ENCODE measurements at places on chromosomes 1 and 21. TPM values are rescaled to one million over a fixed set of nuclear protein-coding genes. Genes with fewer than 3 reads are reported as not detected.

KCNJ15 gene
- 1.9 TPM for total RNA-seq

CLIC6 gene
- 0.12 TPM for total RNA-seq

CD247 gene
- total RNA-seq: not detected

XPR1 gene
- total RNA-seq: 17.7 TPM

CENPF gene
- total RNA-seq: 6.8 TPM

SAMSN1 gene
- not detected for total RNA-seq

FYB2 gene
- total RNA-seq: not detected

HEATR1 gene
- total RNA-seq: 35.6 TPM

GBP6 gene
- total RNA-seq: 0.16 TPM

KCNE2 gene
- 0.16 TPM for total RNA-seq

SLC44A5 gene
- total RNA-seq: 0.49 TPM

NTMT2 gene
- total RNA-seq: not detected

TMEM82 gene
- not detected for total RNA-seq

Measured in hair follicle dermal papilla cell (primary cell).